ENCODE measurements at places on chromosomes 6 and 20. TPM values are rescaled to one million over a fixed set of nuclear protein-coding genes. Genes with fewer than 3 reads are reported as not detected.

GMPR gene
- 28.8 TPM for total RNA-seq

GRCh38 chr20:64157878-64158277 is 6.4 kb upstream of the MYT1 start:
- no peak for DNase-seq

GRCh38 chr20:17947474-17947815 is 21.1 kb downstream of the SNX5 start:
- DNase-seq: no peak

BLCAP gene
- 51.3 TPM for total RNA-seq

DNA sequence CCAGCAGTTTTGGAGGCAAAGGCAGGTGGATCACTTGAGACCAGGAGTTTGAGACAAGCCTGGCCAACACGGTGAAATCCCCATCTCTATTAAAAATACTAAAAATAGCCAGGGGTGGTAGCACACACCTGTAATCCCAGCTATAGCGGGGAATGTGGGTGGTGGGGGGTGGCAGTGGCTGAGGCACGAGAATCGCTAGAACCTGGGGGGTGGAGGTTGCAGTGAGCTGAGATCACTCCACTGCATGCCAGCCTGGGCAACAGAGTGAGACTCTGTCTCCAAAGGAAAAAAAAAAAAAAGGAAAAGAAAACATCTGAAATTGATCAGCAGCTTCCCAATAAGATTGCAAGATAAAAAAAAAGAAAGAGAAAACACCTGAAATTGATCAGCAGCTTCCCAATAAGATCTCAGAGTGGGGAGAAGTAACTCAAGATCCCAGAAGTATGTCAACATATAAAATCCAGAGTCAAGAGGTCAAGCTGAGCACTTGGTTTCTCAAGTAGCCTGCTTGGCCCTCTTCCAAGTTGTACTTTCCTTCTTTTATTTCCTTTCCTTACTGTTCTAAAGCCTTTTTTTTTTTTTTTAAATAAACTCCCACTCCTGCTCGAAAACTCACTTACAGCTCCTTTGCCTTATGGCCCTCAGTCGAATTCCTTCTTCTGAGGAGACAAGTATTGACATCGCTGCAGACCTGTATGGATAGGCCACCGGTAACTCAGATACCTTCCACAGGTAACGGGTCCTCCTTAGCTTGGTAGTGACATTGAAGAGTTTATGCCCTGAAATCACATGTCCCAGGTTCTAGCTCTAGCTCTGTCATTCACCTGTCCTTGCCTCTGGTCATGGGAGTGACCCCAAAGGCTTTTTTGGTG is 368.5 kb upstream of the SYNCRIP start:
- DNase-seq: no peak

DNA sequence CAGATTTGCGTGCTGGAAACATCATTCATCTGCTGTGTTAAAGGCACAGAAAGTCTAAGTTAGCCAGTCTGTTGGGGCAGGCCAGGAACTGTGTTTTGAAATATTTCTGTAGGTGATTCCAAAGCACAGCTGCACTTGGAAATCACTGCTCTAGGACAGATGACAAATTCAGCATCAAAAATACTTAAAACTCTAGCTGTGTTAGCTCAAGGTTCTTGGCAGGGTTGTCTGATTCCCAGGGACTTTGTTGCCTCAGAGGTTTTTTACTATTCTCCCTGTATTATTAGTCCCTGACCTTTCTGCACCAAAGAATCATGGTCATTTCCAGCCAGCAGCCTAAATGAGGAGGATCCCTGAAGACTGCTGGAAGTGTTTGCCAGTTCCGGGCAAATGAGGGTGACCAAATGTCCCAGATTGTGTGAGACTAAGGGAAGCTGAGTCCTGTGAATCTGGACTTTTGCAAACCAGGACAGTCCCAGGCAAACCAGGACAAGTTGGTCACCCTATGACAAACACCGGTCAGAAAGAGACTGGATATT is 84.3 kb upstream of the TMEM30A start:
- no peak for DNase-seq

DNA sequence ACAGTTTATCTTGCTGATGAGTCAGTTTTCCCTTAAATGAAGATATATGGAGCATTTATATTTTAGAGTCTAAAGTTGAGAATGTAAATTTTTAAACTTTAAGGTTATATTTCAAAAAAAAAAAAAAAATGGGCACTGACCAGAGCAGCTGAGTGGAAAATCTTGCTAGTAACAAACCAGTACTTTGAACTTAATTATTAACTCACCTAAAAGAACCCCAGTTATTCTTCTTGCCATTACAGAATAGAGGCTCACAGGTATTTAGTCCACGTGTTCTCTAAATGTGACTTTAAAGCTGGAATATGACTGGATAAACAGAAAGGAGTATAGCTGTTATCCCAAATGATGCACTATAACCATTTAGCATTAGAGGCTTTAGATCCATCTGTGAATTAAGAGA is 178.4 kb downstream of the COL9A1 start:
- DNase-seq: no peak

DNA sequence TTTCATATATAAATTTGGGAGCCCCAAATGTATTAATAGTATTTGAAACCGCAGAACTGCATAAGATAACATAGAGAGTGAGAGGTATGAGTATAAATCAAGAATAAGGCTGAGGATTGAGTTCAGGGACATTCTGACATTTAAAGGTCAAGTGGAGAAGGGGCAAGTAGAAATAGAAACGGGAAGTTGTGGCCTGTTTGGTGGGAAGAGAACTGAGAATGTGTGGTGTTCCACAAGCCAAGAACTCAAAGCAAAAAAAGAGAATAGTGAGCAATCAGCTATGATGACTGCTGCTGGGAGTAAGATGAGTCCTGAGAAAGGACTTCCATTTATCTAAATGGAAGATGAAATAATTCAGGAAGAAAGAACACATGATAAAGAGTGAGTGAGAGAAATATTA is 418.4 kb downstream of the CD109 start:
- DNase-seq: no peak

APOM gene
- not detected for total RNA-seq

PDE10A gene
- 10.0 TPM for total RNA-seq

GRCh38 chr6:138406443-138406842 is 2.4 kb downstream of the HEBP2 start:
- DNase-seq: no peak

DNA sequence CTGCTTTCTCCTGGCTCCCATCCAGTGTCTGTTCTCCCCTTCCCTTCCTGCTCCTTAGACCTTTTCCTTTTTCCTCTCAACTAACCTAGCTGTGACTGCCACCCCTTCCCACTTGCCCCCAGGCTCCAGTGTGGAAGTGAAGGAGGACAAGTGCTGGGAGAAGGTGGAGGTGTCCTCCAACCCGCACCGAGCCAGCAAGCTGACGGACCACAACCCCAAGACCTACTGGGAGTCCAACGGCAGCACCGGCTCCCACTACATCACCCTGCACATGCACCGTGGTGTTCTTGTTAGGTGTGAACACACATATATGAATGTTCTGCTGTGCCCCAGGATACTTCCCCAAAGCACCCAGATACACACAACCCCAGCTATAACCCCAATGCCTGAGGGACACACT is 18.5 kb downstream of the CUL9 start:
- no peak for DNase-seq

DNA sequence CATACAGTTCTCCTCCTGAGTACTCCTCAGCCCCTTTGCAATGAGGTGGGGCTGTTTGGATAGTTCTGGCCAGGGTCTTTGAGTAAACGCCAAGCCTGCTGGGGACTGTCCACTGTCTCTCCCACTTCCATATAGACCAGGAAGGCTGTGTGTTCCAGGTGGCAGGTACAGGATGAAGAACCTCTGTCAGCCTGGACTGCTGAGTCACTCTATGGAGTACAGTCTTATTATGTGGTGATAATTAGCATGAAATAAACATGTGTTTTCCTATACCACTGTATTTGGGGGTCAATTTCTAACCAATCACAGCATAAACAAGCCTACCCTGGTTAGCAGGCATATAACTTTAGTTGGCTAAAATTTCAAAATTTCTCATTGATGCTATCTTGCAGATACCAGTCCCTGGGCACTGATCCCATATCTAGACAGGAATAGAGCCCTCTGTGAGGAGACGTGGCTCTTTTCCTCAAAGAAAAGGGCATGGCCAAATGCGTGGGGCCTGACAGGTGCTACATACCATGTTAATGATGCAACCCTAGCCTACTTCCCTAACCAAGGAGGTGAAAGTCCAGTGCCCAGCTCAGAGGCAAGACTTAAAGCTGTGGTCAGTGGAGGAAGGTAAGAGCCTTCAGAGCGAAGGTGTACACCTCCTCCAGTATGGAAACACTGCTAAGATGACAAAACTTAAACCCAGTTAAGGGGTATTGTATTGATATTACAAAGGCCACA is 4.5 kb upstream of the ALDH8A1 start:
- no peak for DNase-seq

GRCh38 chr6:126302191-126302590 is 37.7 kb upstream of the CENPW start:
- DNase-seq: no peak

MRPS26 gene
- 30.8 TPM for total RNA-seq

SCRT2 gene
- not detected for total RNA-seq

ARMH2 gene
- total RNA-seq: not detected

- DNase-seq: no peak
Observed at GRCh38 chr6:44771647-44772415, 384.3 kb downstream of the CDC5L start.

Data from glomerular endothelial cell (primary cell).